ENCODE measurements at places on chromosomes 13 and 19.

- no peak for DNase-seq
Measured at GRCh38 chr13:52786766-52787165, 47.1 kb upstream of the CNMD start.

DNA sequence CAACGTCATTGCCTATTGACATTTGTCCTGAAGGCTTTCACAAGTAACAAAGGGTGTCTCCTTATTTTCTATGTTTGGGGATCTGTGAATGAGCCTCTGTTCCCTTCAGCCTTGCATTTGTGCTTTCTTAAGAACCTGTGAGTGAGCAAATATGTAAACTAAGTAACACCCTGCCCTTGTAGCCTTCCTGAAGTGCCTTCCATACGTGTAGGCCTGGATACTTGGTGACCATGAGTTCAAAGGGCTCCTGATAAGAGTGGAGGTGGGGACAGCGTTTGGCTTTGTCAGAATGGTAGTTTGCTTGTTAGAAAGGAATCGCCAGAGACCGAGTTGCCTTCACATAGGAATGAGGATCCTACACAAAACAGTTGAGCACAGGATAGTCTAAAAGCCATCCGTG lies 14.5 kb upstream of the CCDC97 start:
- no peak for DNase-seq

GRCh38 chr13:83214452-83214851 lies 667.8 kb downstream of the SLITRK1 start:
- DNase-seq: no peak

DNA sequence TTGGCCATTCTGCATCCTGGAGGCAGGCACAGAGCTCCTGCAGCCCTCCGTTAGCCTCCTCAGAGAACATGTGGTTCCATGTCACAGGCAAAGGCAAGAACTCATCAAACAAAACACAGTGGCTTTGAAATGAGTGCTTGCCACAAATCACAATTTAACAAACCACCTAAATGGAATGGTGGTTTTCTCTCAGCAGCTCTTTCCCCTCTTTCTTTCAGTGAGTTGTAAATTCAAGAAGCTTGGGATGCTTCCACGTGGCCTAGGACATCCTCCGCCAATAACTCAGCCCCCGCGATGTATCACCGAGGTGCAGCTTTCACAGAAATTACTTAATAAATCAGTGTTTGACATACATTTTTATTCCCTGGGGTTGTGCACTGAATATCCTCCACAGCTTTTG lies 65.4 kb upstream of the RFC3 start:
- no peak for DNase-seq

- DNase-seq: no peak
Measured at GRCh38 chr19:17136021-17136420, 60.4 kb downstream of the MYO9B start.
